ENCODE measurements at places on chromosomes 7 and 10.
A peak's percentile ranks its signal among the peaks of the same experiment; 100 is the strongest.

DNA sequence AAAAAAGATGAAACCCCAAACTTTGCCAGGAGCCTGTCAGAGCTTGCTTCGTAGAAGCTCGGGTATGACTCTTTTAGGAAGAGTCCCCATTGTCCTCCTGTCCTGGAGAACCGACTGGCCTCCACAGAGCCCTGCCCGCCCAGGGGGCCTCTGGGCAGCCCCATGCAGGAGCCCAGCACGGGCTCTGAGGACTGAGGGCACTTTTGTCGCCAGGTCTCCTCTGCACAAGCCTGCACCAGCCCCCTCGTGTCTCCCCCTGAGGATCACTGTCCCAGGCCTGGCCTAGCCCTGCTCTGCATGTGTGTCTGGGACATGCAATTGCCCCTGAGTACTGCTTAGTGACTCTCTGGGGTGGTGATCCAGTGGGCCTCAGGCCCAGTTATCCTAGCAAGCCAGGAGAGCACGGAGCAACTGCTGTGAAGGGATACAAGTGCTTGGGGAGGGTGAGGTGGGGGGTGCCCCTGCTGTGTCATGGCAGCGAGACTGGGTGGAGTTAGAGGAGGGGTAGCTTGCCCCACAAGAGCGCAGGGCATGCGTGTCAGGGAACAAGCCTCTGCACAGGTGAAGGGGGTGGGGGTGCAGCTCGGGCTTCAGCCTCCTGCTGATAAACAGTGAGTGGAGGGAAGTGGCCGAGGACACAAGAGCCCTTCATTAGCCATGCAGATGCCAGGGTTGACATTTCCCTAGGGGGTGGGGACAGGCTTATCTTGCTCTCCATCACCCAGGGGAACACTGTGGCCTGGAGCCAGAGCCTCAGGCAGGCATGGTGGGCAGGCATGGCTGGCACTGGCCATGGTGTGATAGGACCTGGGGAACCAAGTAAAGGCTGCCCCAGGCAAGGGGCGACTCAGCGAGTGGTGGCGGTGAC lies 143.4 kb downstream of the C10orf105 start:
- DNase-seq = no peak

- DNase-seq = no peak
These were observed 598.8 kb downstream of the SUGCT start for GRCh38 chr7:40733578-40733977.

DNA sequence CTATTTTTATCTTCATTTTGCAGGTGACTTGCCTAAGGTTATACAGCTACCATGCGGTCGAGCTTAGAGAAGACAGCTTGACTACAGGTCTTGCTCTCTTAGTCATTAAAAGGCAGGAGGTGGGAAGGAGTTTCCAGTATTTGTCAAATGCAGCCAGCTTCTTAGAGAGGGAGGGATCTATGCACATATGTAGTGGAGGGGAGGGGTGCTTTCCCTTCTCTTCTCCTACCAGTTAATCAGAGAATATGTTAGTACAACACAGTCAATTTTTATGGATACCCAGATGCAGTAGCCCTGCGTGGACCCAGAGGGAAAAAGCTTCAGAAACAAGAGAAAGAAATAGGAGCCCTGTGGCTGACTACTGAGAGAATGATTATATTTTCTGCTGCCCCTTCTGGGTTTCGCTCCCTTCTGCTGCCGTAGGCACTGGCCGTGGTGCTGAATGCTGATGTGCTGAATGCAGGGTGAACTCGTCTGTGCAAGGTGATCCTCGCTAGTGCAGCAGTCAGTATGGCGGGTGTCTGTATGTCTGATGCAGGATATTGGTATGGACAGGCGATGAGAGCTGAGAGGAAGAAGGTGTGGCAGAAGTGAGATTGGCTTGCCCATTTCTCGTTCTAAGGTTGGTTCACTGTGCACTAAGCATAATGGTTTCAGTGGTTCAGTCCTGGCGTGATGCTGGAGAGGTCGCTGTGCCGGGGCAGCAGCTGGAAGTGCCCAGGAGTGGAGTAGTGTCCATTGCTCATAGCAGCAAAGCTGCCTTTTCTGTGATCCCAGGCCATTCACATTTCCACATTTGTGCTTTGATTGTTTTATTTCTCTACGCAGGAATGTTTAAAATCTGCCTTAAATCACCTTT lies 189.2 kb upstream of the PODXL start:
- no peak for DNase-seq

- DNase-seq = no peak
These were observed 6.5 kb downstream of the MDH2 start for GRCh38 chr7:76054123-76055120.

DNA sequence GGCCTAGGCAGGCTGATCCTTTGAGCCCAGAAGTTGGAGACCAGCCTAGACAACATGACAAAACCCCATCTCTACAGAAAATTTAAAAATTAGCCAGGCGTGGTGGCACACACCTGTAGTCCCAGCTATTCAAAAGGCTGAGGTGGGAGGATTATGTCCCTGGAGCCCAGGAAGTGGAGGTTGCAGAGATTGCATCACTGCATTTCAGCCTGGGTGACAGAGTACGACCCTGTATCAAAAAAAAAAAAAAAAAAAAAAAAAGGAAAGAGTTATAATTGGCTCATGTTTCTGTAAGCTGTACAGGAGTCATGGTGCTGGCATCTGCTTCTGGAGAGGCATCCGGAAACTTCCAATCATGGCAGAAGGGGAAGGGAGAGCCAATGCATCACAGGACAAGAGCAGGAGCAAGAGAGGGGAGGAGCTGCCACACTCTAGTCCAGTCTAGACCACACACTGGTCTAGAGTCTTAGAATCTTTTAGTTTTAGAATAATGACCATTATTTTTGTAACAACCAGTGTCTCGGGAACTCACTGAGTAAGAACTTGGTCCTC lies 16.8 kb downstream of the DOCK1 start:
- DNase-seq = no peak

- DNase-seq = peak; percentile 10
These were observed 160.8 kb downstream of the SPAG6 start for GRCh38 chr10:22505911-22506685.

DNA sequence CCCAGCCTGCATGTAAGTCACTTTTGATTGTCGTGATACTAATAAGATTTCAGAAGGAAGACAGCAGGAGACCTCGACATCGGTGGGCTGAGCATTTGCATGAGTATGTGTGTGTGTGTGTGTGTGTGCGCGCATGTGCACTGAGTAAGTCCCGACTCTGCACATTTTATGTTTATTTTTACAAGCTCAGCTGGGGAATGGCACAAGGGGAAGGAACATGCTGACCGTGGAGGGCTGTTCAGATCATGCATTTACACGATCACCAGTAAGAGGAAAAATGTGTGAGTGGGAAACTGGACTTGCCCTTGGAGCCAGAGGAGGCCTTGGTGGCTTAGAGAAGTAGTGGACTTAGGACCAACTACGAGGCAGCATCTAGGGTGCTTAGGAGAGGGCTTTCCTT lies 41.3 kb downstream of the IL2RA start:
- DNase-seq = no peak

DNA sequence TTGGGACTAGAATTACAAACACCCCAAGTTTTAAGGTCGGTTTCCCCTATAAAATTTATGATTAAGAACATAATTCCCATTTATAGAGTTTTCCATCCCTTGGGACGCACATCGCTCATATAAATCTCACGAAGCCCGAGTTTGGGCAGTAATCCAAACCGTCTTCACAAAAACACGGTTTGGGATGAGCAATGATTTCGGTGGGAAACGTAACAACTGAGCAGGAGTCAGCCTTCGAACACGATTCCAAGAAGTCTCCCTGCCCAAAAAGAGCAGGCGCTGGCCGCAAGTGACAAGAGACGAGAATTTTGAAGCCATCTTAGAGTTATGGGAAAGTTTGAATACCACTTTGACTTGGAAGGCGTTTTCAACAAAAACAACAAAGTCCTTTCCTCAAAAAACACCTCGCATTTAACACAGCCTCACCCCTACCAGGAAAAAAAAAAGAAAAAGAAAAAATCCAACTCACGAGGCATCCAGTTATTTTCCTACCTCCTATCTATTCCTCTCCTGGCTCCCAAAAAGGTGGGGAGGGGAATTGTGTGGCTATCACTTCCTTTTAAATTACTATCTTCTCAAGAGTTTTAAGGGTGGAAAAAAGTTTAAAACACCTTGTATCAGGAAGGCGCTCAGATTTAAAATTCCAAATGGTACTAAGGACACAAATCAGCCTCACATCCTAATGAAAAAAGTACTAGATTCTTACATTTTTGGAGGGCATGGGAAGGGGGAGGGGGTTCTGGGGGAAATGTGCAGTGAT lies 1.6 kb downstream of the SEPHS1 start:
- DNase-seq = no peak

- no peak for DNase-seq
These were observed 261.4 kb upstream of the YAE1 start for GRCh38 chr7:39304668-39305405.

- DNase-seq = no peak
These were observed 972.5 kb downstream of the CNTNAP2 start for GRCh38 chr7:147089051-147089461.

GRCh38 chr10:79457256-79457785 lies 11.9 kb upstream of the ZCCHC24 start:
- DNase-seq = no peak

GRCh38 chr7:98051118-98051744 lies 55.4 kb upstream of the LMTK2 start:
- no peak for DNase-seq

- DNase-seq = no peak
These were observed 4.2 kb upstream of the EBF3 start for GRCh38 chr10:129968020-129968852.

DNA sequence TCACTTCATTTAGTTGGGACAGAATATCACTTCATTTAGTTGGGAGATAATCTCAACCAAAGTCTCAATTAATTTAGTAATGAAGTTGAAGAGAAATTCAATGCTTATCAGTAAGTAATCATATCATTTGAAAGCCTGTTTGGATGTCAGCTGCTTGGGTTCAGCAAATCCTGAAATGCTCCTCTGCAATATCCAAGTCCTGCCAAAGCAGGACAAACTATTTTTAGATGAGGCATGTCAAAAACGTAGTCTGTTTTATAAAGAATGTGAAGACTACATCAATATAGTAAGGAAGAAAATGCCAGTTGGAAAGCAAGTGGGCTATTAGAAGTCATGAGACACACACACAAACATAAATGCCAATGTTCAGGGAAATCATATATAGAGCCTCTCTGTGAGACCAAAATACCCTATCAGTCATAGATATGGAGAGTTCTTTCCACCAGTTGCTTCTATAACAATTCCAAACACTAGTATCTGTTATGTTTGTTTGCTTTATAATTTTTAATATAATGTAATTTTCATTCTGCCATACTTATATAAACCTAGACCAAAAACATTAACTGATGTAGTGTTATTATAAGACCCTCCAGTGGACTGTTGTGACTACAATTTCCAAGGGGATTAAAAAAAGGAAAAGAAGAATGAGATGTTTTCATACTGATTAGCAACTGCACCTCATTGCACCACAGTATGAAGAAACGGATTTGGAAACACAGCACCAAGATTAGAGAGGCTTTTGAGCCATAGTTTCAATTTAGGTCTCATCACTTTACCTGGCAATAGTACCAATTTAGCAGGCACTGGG lies 160.7 kb downstream of the LRRTM3 start:
- no peak for DNase-seq

DNA sequence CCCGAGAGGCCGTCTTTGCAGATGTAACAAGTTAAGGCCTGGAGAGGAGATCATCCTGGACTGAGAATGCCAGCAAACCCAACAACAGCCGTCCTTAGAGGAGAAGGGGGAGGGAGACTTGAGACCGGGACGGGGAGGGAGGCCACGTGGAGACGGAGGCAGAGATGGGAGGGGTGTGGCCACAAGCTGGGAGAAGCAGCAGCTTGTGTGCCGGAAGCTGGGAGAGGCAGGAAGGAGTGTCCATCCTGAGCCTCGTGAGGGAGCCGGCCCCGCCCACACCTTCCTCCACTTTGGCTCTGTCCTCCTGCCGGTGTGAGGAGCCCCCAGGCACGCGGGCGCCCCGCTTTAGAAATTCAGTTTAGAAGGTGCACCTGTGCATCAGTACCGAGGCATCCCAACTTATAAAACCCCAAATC lies 95.7 kb downstream of the DNAJB6 start:
- no peak for DNase-seq

DNA sequence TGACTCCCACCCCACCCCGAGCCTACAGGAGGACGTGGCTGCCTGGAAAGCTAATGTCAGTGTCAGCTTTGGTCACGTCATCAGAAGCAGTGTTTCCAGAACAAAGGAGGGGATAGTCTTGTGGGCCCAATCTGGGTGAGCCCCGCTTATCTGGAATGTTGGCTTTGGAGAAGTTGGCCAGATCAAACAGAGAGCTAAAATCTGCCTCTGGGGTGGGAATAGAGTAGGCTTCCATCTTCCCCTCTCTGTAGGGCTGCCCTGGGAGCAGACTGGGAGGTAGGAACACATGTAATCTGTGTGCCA lies 32.5 kb downstream of the SRRM3 start:
- DNase-seq = no peak

DNA sequence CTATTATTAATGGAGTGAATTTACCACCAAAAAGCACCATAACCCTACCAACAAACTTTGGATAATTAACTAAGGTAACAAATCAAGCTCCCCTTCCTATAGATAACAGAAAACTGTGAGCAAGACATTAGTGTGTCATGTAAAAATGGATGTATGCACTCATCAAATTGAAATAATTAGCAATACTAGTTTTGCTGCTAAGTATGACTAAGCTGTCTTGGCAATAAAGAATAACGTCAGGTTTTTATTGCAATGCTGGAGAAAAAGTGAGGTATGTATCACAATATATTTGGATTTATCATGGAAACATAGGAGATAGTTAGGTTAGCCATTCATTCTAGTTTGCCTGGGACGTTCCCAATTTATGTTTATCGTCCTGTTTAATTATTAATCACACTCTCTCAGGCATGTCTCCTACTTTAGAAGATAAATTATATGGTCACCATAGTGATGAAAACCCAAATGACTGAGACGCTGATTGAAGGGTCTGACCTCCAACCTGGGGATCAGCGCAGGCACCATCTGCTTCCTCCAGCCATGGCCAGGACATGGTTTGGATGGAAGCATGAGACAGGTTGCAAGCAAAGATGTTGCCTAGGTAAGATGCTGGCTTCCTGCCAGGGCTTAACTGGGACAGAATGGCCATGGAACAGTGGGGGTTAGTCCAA lies 125.6 kb downstream of the FANK1 start:
- DNase-seq = no peak

- DNase-seq = no peak
These were observed 30.8 kb upstream of the ZNF32 start for GRCh38 chr10:43679509-43679908.

GRCh38 chr10:49767752-49768151 lies 5.6 kb upstream of the OGDHL start:
- no peak for DNase-seq

- no peak for DNase-seq
These were observed 83.3 kb upstream of the FGL2 start for GRCh38 chr7:77282897-77283296.

- no peak for DNase-seq
These were observed 58.7 kb downstream of the MTURN start for GRCh38 chr7:30193336-30193943.

GRCh38 chr10:132696728-132697577 lies 89.0 kb downstream of the NKX6-2 start:
- no peak for DNase-seq

- no peak for DNase-seq
These were observed 560 bp downstream of the RARRES2 start for GRCh38 chr7:150340875-150341262.

Measured in activated CD8-positive, alpha-beta memory T cell treated with anti-CD3 and anti-CD28 coated beads for 1 hour (primary cell).